ENCODE measurements at places on chromosomes 2 and 18.

DNA sequence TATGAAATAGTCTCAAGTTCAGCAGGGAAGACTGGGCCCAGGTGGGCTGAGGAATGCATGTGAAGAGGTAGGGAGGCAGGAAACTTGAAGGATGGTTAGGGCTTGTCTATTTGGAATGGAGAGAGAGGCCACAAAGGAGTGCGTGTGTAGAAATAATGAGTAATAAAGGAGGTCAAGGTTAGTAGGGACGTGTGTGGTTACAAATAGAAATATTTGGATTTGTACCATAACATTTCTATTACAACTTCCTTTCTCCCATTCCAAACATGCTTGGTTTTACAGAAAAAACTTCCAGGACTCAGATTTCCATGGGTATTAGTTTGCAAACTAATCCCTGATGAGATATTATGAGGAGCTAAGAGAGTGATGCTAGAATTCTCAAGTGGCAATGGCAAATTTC lies 280.6 kb downstream of the NCKAP5 start:
- DNase-seq: no peak

GRCh38 chr2:217150236-217150635 lies 290.4 kb upstream of the TNP1 start:
- DNase-seq: no peak

GRCh38 chr2:182048088-182048487 lies 62.4 kb downstream of the PPP1R1C start:
- DNase-seq: no peak

- DNase-seq: no peak
Measured at GRCh38 chr2:151649966-151650365, 84.3 kb downstream of the NEB start.

- DNase-seq: no peak
Measured at GRCh38 chr2:61091485-61091884, 25.8 kb downstream of the SANBR start.

DNA sequence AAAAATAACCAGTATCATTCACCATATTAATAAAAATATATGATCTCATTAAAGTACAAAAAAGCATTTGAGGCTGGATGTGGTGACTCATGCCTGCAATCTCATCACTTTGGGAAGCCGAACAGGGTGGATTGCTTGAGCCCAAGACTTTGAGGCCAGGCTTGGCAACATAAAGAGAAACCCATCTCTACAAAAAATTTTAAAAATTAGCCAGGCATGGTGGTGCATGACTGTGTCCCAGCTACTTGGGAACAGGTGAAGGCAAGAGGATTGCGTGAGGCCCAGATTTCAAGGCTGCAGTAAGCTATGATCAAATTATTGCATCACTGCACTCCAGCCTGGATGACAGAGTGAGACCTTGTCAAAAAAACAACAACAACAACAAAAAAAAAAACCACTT lies 75.9 kb downstream of the RAD51AP2 start:
- no peak for DNase-seq

GRCh38 chr2:200242570-200242969 lies 63.9 kb upstream of the SPATS2L start:
- DNase-seq: no peak

DNA sequence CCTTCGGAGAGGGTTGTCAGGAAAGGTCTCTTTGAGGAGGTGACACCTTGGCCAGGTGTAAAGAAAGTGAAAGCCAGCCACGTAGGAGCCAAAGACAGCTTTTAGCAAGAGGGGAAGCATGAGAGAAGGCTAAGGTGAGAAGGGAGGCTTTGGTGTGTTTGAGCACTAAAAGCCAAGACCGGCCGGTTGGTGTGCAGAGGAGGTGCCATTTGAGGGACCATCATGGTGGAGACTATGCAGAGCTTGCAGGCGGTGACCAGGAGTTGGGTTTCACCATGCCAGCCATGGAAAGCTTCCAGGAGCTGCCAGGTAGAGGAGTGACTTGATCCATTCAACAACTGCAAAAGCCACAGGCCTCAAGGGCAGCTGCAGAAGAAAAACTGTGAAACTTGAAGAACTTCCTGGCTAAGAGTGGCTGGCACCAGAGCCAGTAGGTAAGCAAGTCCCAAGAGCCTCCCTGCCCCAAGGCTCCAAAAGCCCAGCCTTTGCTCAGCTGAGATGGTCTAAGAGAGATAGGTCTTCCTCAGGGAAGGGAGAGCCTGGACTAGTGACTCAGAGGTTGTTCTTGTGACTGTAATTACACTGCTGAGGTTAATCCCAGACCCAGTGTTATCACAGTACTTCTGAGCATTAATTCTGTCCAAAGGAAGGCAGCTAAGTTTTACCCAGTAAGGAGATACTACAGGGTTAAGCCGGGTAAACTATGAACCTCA lies 319.0 kb downstream of the BCL11A start:
- DNase-seq: no peak

- no peak for DNase-seq
Measured at GRCh38 chr2:38146907-38147307, 71.0 kb upstream of the CYP1B1 start.

DNA sequence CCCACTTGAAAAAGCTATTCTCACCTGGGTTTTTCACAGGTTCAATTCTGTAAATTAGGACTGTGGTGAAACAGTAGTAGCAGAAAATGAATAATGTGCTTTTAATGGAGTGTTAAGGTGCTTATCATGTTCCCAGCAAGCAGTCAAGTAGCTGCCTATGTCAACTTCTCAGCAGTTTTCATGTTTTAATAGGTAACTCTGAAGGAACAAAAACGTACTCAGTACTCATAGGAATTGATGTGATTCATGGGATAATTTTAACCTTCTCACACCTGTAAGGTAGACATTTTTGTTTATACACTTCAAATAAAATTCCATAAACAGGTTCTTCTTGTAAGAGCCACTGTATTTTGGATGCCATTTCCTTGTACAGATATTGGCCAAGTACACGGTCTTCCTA lies 801.6 kb downstream of the MBD2 start:
- no peak for DNase-seq

DNA sequence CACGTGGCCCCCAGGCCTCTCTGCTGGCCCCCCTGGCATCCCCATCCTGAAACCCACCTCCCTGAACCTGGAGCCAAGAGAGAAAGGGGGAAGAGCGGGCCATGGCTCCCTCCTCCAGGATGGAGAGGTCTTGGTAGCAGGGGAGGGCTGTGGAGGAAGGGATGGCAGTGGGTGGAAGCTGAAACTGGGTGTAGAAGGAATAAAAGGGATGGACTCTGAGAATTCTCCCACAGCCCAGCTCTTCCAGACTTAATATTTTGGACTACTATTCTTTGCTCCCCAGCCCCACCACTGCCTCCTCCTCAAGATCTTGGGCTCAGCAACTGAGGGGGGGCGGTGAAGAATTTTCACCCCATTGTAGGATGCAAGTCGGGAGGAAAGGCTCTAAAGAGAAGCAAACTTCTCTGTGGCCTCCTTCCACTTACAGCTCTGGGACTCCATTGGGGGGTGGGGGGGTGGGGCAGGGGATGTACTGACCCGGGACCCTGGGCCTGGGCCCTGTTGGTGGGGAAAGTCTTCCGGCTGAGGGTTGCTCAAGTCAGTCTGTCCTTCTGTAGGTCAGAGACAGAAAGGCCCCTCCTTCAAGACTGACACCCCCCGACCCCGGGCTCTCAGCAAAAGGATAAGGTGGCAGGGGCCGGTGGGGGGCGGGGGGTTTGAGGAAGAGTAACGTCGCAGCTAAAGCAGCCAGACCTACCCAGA lies 501 bp downstream of the TNS1 start:
- DNase-seq: no peak

- no peak for DNase-seq
Measured at GRCh38 chr2:162256591-162256991, 13.3 kb upstream of the FAP start.

GRCh38 chr2:3151153-3151918 lies 226.3 kb downstream of the EIPR1 start:
- no peak for DNase-seq

All from NCI-H1930 (cell line).